ENCODE measurements at places on chromosomes 6 and 20.
A peak's percentile ranks its signal among the peaks of the same experiment; 100 is the strongest.

GRCh38 chr6:56335726-56336125 lies 88.3 kb upstream of the COL21A1 start:
- DNase-seq, result peak; percentile 94

DNA sequence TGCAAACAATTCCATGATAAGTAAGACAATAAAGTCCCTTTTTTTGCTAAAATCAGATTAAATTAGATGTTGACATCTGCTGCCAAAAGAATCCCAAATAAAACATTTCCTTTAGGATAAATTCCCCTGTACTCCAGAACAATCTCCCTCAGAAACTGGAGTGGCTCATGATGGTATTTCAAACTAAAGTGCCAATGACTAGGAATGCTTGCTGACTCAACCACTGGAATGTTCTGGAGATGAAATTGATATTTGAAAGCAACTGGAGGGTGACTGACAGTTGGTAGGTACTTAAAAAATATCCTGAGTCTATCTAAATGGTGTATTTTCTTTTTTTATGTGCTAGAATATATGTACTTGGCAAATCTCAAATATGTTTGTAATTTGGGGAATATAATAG lies 350.1 kb upstream of the TSHZ2 start:
- no peak for DNase-seq

GRCh38 chr20:17622086-17622850 lies 52.4 kb downstream of the DSTN start:
- no peak for DNase-seq

- DNase-seq, result no peak
These were observed 109.0 kb downstream of the RALGAPA2 start for GRCh38 chr20:20603339-20603990.

GRCh38 chr20:47429409-47429808 lies 72.3 kb upstream of the NCOA3 start:
- DNase-seq, result no peak

DNA sequence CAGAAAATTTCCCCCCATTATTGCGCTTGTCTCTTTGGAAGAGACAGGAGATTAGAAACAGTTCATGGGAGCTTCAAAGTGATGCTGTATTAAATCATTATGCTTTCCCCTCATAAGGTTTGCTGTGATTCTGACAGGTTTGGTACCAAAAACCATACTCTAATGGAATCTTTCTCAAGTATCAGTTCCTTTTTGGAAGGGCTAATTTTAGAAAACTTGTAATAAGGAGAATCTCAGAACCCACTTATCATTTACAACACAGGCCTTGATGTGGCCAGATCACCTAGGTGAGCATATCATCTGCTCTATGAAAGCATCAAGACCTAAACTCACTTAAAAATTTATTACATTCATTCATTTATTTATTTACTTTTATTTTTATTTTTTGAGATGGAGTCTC lies 51.2 kb downstream of the TP53INP2 start:
- no peak for DNase-seq

- no peak for DNase-seq
These were observed 888.8 kb downstream of the QKI start for GRCh38 chr6:164303102-164303964.

- DNase-seq, result peak; percentile 17
These were observed 98.8 kb upstream of the CEP85L start for GRCh38 chr6:118750143-118750542.

DNA sequence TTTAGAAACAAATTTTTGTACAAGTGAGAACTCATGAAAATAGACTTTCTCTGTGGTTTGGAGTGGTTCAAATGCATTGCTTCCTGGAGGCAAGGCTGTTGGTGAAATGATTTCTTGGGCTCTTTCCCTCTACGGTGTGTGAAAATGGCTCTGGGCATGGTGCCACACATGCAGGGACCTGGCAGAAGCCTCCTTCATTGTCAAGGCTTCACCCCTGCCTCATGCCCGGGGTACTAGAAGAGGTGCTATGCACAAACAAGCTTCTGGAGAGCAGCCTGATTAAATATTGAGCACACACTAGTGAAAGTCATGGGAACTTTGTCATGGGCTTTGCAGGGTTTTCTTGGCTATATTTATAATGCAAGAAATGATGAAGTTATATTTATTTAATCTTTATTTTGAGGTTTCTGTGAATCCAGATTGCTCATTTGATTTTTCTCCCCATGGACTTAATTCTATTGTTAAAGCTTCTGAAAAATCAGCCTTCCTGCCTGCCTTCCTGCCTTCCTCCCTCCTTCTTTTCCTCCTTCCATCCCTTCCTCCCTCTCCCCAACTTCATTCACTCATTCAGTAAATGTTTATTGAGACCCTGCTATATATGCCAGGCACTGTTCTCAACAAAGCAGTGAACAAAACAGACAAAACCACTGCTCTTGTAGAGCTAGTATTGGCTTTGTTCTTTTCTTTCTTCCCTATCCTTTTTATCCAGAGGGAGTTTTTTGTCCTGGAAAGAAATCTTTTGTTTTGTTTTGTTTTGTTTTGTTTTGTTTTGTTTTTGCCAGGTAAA lies 21.0 kb downstream of the C6orf89 start:
- no peak for DNase-seq

- no peak for DNase-seq
These were observed 1.7 kb downstream of the ARFGEF2 start for GRCh38 chr20:48923149-48923718.

DNA sequence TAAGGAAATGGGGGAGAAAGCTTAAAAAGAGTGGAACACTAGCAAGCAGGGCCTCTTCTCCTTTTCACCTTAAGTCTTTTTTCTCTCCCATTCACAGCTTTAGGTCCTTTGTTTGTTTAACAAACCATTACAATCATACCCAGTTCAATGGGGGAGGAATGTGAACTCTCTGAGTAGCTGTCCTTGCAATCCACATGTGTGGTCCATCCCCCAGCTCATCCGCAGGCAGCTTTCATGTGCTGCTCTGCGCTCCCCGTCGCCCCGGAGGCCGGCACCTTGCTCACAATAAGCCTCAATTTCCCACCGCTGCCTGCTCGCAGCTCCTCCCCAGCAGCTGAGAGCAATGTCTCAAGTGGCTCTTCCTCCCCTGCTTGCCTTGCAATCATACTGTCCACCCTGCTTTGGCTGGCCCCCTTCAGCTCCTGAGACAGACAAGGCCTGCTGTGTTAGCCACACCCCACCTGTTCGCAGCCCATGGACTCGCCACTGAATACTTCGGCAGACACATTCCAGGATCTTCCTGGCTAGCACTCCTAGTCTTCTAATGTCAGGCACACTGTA lies 49.1 kb downstream of the PLAGL1 start:
- no peak for DNase-seq

- DNase-seq, result no peak
These were observed 117.1 kb upstream of the SPTLC3 start for GRCh38 chr20:12891643-12892042.

Data from ELR (cell line).